Endothelial cell (in vitro differentiated cells): ENCODE measurements at places on chromosomes 6 and 20.

DNA sequence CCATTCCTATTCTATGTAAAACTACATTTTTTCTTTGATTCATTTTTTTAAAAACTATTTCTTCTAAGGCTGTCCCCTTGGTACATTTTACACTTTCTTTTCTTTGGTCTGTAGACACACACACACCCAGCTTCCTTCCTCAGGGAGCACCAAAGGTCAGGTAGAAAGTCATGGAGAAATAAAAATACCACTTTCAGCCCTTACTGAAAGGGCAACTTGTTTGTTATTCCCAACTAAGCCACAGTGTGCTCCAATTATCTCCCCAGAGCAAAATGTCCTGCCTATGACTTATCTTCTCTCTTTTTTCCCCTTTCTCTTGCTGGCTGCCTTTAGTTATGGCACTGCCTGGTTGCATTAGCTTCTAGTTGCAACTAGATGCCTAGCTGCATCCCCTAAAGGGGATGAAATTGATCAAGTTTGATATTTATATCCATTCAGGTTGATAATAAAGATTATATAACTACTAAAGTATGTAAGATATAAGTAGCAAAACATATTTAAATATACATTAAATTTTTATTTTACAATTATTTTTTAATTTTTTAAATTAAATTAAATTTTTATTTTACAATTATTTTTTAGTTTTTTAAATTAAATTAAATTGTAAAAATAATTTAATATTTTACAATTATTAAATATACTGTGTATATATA, 21.6 kb upstream of the LRRC1 start:
- no peak for DNase-seq

GRCh38 chr20:44796758-44797457, 13.4 kb downstream of the RIMS4 start:
- no peak for DNase-seq

- DNase-seq = no peak
These were observed 45.2 kb downstream of the PLCG1 start for GRCh38 chr20:41182296-41183212.

DNA sequence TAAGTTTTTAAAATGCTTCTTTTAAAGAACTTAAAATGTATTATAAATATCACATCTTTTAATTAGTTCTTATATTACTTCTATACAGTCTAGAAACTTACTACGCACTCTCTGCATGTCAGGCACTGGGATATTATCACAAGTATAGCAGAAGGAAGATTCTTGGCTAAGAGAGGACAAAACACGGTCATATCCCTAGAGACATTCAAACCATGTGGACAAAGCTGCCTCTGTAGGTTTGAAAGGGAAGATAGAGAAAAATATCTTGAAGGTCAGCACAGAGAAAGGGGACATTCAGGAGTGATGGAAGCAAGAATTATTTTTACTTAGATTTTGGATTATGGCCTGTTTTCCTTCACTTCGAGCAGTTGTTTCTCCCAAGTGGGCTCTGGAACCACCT, 64.1 kb downstream of the LRRC1 start:
- DNase-seq = no peak

DNA sequence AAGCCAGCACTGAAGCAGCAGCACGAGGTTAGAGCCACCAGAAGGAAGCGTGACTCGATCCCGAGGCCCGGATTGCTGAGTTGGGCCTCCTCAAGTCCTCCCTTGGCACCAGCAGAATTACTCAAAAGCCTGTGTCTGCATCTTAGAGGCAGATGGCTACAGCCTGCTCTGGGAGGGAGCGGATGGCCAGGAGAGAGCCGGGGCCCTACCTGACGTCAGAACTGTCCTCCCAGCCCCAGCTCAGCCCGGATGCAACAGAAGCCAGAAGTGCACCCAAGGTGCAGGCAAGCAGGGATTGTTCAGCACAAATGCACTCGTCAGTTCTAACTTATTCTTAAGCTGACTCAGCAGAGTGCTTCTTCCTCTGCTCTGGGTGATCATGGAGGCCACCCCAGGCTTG, 155.5 kb upstream of the RPS6KA2 start:
- DNase-seq = no peak

DNA sequence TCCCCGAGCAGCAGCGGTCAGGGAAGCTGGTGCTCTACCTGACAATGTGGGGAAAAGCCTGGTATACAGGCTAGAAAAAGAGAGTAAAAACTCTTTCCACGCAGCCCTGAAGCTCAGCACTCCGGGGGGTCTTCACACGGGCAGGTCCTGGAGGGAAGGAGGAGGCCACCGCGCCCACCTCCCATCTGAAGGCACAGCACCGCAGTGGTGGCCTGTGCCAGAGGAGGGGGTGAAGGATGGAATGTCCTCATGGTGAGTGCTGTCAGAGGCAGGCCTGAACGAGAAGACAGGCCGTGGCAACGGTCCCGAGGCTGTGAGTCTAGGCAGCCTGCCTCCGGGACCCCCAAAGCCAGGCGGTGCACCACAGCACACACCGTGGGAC, 5.8 kb downstream of the SLC2A4RG start:
- DNase-seq = no peak

DNA sequence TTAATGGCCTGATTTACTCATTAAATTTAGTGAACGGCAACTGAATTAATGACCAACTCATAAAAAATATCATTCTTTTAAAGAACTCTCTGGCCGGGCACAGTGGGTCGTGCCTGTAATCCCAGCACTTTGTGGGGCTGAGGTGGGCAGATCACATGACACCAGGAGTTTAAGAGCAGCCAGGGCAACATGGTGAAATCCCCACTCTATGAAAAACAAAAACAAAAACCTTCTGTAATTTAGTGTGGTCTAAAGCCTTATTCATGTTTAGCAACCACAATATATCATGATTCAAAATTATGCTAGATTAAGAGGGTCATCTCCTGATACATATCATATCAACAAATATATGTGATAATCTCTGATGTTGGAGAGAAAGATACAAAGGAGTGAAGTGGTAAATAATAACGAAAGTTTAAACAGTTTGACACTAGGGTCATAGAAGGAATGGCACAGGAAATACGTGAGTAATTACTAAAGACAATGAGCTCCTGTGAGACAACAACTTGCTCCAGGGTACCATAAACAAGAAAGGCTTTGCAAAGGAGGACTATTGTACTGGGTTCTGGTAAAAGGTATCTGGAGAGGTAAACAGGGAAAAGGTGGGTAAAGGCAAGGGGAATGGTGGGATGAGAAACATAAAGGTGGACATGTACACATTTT, 5.7 kb downstream of the ELOVL4 start:
- DNase-seq = no peak

GRCh38 chr6:47023573-47023972, 18.6 kb downstream of the ADGRF1 start:
- DNase-seq = no peak
